Nephron progenitor cell (in vitro differentiated cells): ENCODE measurements at places on chromosomes 16 and 17.
A peak's percentile ranks its signal among the peaks of the same experiment; 100 is the strongest.

- no peak for DNase-seq
These were observed 69.7 kb downstream of the VAT1L start for GRCh38 chr16:77858060-77858459.

DNA sequence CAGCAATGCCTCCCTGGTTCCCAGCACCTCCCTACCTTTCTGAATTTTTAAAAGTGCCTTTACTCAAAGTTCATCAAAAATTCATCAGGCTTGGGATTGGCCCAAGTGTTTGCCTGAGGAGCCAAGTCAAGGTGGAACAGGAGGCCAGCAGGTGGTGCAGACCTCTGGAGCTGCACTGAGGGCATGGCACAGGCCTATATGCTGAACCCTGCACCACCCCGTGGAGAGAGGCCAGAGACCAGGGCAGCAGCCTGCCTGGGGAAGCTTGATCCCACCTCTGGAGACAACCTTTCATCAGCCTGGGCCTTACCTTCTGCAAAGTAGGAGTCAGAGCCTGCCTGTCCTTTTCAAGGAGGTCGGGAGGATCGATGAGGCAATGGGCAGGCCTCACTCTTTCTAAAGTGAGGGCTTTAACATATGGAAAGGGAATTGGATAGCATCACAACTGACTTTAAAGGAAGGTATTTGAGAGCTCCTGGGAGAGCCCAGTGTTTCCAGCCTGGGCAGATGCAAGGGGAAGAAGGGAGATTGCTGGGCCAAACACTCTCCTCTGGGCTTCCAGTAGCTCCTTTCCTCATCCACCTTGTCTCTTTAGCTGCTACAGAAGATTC is 31.8 kb upstream of the TMEM132E start:
- no peak for DNase-seq

DNA sequence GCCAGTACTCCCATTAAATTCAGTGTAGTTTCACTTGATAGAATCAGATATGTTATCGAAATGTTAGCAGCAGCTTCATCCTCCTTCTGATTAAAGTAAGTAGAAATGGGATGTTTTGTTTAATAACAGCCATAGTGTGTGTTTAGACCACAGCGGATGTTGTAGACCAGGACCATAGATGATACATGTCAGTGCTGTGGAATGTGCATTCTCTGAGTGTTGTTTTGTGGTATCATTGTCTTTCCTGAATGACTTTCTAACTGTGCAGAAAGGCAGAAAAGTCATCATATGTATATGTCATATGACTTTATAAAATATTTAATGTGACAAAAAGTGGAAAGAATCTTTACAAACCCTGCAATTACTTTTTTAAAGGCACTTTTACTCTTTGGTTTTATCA is 55.6 kb downstream of the CYLD start:
- DNase-seq = no peak

DNA sequence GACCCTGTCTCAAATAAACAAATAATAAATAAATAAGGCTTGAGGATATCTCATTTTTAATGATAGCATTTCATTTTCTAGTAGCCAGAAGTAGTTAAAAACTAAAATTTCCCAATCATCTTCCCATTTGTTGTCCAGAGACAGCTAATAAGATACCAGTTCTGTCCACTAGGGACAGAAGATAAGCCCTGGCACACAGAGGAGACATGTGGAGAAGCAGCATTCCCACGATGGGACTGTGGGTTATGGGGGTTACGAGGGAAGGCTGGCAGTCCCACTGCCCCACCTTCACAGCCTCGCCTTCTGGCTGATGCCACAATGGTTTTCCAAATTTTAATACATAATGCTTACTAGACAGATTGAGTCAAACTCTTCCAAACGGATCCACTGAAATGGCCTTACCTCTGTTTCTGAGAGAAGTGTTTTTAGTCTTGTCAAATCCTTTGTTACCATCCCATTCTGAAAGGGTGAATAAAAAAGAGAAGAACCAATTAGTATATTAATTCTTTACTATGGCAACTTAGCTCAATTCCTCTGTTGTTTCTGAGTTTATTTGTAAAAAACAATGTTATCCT is 44.2 kb downstream of the HELZ start:
- DNase-seq = no peak

GRCh38 chr17:17700251-17700969 is 19.2 kb downstream of the RAI1 start:
- peak; percentile 56 for DNase-seq
